Activated naive CD8-positive, alpha-beta T cell treated with anti-CD3 and anti-CD28 coated beads, Interleukin-2, amount 10 ng/mL, durations not matched to agents 7 days and 5 days (primary cell): ENCODE measurements at places on chromosomes 4 and X. TPM values are rescaled to one million over a fixed set of nuclear protein-coding genes. Genes with fewer than 3 reads are reported as not detected.

The COX7B gene
- 239 TPM for total RNA-seq

The SLC10A6 gene
- not detected for total RNA-seq

The NHSL2 gene
- 1.6 TPM for total RNA-seq

The TMPRSS11A gene
- total RNA-seq, result not detected

The CHRNA9 gene
- total RNA-seq, result 0.68 TPM

The YY2 gene
- 1.4 TPM for total RNA-seq

The SOWAHD gene
- total RNA-seq, result 2.1 TPM

The SMR3B gene
- total RNA-seq, result not detected

The TLR3 gene
- 1.1 TPM for total RNA-seq

The PNMA6E gene
- not detected for total RNA-seq

The PRR32 gene
- not detected for total RNA-seq

The MAGEB17 gene
- not detected for total RNA-seq

The MFAP3L gene
- 1.6 TPM for total RNA-seq

The BTK gene
- total RNA-seq, result 0.48 TPM

The HPGDS gene
- not detected for total RNA-seq

The TMEM131L gene
- total RNA-seq, result 51.8 TPM

The IBSP gene
- not detected for total RNA-seq

The BBS7 gene
- total RNA-seq, result 20.7 TPM

The CCNB3 gene
- total RNA-seq, result 1.2 TPM

The MAPK10 gene
- not detected for total RNA-seq

The ANK2 gene
- 0.69 TPM for total RNA-seq

The POU3F4 gene
- not detected for total RNA-seq

The CLNK gene
- total RNA-seq, result not detected

The IRS4 gene
- not detected for total RNA-seq

The MTMR8 gene
- 3.5 TPM for total RNA-seq

The TXK gene
- total RNA-seq, result 65.8 TPM

The ITM2A gene
- total RNA-seq, result 75.8 TPM

The SPANXA2 gene
- total RNA-seq, result not detected

The H2BW1 gene
- total RNA-seq, result not detected

The ASB5 gene
- not detected for total RNA-seq

The TMEM33 gene
- 46.2 TPM for total RNA-seq

The MAGEA8 gene
- not detected for total RNA-seq

The HPGD gene
- 10.7 TPM for total RNA-seq

The NKX6-1 gene
- not detected for total RNA-seq

The SEC24D gene
- 26.2 TPM for total RNA-seq

The RPL10 gene
- total RNA-seq, result 2,867 TPM

The REELD1 gene
- 0.28 TPM for total RNA-seq

The ADGRG2 gene
- total RNA-seq, result not detected

The DOK7 gene
- not detected for total RNA-seq

The VCX3B gene
- not detected for total RNA-seq

The BEX4 gene
- 23.3 TPM for total RNA-seq

The DUX4 gene
- not detected for total RNA-seq
